ENCODE measurements at places on chromosomes 6 and 20.

DNA sequence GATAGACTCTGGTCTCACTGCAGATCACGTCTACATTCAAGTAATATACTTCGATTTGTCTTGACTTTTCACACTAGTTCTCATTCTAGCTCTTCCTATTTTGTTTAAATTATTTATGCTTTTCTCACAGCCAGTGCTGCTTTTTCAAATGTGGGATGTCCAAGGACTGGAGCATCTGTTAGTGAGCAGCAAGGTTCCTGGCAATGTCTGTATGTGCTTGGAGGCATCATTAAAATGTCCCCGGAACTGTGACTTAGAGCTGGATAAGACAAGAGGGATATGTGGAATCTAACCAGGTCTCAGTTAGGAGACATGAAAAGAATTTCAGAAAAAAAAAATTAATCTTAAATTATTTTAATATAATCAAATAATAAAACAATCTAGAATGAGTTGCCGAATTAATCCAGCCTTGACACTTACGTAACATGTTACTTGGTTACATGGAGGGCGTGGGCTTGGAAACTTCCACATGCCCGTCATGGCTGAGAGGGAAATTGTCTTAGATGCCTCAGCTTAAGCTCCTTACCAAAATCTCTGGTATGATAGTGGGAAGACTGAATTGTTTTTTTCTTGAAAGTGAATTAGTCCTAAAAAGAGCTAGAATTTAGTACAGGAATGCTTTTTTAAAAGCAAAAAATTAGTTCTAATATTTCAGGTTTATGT lies 21.4 kb upstream of the CARMIL1 start:
- no peak for DNase-seq

DNA sequence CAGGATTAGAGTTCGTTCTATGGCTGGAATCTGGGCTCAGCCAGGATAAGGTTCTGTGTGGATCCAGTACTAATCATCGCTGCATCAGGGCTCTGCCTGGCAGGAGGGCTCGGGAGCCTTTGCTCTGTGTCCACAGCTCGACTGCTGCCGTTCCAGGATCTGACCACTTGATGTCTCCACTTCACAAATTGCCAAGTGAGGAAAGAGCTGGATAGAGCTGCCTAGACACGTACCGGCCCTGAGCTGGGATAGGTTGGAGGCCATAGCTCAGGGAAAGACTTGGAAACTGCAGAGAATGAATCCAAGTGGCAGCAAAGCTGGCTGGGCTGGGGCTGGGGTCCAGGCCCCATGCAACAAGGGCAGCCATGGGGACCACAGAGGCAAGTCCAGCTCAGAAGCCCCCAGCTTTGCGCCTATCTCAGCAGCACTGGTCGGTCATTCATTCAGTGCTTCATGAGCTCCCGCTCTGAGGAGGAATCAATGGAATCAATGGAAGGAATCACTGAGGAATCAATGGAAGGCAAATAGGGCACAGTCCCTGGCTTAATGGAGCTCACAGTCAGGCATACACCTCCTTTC lies 38.0 kb upstream of the TOP1 start:
- no peak for DNase-seq

DNA sequence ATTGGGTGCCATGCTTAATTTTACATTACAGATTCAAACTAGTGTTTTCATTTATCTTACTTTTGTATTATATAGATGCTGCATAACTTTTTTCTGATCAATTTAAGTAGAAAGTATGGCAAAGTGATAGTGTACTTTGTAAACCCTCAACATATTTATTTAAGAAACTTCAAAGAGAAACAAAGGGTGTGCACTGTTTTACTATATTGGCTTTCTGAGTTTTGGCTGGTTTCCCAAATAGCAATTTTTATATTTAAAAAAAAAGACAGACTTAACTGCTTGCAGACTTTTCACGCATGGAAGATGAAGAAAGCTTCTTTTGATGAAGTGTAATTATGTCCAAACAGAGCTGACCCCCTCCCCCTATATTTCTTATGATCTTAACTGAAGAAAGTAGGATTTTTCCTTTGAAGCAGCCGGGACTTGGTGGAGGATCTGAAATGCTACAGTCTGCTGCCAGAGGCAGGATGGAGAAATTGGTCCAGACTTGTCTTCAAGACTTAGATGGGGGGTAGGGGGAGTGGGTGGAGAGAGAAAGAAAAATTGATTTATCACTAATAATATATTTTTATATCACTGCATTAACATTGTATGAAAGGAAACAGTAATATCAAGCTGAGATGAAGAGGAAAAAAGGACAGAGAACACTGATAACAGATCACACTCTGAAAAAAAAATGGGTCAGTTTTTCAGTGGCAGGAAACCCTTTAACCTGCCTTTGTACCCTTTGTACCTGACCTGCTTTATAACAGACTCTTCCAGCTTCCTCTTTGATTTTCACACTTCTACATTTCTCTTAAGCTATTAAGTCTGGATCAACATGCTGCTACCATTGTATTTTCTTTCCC lies 56.0 kb upstream of the SUPT3H start:
- no peak for DNase-seq

GRCh38 chr6:169225131-169225576 lies 28.5 kb downstream of the THBS2 start:
- no peak for DNase-seq

- no peak for DNase-seq
Measured at GRCh38 chr6:126873351-126873750, 245.1 kb upstream of the RSPO3 start.

- DNase-seq, result no peak
Measured at GRCh38 chr6:39091220-39091619, 23.8 kb downstream of the SAYSD1 start.

GRCh38 chr20:2760297-2760951 lies 40.0 kb downstream of the CPXM1 start:
- no peak for DNase-seq

DNA sequence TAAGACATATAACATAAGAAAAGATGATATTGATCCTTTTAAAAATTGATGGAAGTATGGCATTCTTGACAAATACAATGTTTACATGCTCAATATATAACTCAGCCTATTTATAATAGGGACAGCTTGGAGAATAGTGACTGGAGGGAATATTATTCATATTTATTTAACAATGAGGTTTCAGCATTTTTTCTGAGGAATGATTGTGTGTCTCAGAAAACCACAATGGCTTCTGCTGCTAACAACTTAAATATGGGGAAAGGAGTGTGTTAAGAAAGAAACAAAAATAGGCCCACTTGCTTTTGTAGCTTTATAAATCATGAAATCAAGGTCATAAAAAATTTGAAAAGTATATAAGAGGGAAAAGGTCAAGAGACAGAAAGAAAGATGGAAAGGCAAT lies 163.2 kb upstream of the TBX18 start:
- DNase-seq, result no peak

All from activated CD8-positive, alpha-beta memory T cell treated with anti-CD3 and anti-CD28 coated beads for 48 hours (primary cell).